ENCODE measurements at places on chromosomes 5 and 9.
A peak's percentile ranks its signal among the peaks of the same experiment; 100 is the strongest.

DNA sequence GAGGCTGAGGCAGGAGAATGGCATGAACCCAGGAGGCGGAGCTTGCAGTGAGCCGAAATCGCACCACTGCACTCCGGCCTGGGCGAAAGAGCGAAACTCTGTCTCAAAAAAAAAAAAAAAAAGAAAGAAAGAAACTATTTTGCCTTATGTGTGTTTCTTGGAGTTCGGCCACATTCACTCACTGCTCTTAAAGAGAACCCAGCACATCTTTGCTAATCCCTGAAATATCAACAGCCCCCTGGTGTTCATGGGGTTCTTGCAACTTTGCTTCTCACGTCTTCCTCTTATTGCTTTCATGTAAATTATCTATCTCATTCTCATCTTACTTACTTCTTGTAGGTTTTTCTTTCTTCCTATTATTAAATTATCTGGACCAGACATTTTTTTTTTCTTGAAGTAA lies 126.3 kb upstream of the ASTN2 start:
- DNase-seq = no peak

GRCh38 chr9:100652850-100653249 lies 75.0 kb downstream of the CAVIN4 start:
- no peak for DNase-seq

GRCh38 chr5:11672385-11673085 lies 231.7 kb downstream of the CTNND2 start:
- DNase-seq = no peak

GRCh38 chr5:109759306-109759705 lies 69.6 kb downstream of the MAN2A1 start:
- no peak for DNase-seq

GRCh38 chr5:123209502-123210027 lies 120.5 kb downstream of the PRDM6 start:
- no peak for DNase-seq

- no peak for DNase-seq
Observed at GRCh38 chr5:96814041-96814440, 6.3 kb upstream of the ERAP1 start.

DNA sequence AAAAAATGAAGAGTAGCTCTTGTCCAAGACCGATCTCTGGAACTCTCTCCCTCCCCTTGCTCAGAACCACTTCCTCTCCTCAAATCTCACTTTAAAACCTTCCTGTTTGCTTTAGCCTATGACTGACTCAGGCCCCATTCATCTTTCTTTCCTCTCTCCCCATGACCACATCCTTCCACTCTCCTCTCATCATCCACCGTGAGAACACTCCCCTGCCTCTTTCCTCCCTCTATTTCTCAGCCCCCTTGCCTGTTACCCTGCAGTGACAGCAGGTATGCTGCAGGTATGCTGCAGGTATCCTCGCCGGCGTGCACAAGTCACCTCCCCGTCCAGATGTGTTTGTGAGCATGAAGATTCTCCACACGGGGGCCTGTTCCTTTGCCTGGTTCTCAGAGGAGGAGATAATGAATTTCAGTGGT lies 505.3 kb downstream of the CCDC171 start:
- no peak for DNase-seq

- peak; percentile 27 for DNase-seq
Observed at GRCh38 chr5:133868946-133869518, 99.4 kb downstream of the C5orf15 start.

GRCh38 chr9:132742821-132743311 lies 72.6 kb downstream of the GTF3C4 start:
- no peak for DNase-seq

DNA sequence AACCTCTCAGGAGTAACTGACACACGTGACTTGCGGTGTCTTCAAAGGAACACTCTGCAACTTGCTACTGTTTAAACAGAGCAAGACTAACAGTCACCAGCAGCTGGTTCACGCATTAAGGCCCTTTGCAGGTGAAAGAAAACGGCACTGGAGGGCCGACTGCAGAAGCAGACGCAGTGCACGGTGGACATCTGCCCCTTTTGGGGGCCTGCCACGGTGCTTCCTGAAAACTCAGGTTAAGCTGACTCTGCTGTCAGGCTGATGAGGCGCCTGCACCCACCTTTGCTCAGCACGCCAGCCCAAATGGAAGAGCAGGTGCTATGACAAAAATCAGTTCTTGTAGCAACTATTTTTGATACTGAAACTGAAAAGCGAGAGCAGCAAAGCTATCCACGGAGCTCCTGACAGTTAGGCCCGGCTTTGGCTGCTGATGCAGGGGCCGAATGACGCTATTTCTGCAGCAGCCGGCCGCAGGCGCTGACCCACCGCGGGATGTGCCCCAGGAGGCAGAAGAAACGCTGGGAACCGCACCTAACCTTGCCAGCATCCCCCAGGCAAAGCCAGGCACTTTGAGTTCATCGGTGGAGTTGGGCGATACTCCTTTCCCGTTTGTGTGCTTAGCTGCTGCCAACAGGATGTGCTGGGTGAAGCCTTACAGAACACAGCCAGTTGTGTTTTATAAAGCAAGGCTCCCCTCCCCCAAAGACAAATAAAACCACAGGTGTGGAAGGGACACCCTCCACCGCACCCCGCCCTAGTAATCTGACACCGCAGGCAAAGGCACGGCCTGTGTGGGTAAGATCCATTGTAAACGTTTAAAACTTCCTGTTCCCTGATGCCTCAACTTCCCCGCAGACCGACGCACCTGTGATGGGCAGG lies 21.1 kb upstream of the TERT start:
- no peak for DNase-seq

- DNase-seq = no peak
Observed at GRCh38 chr5:17185773-17186172, 31.7 kb upstream of the BASP1 start.

GRCh38 chr9:121459513-121459912 lies 40.1 kb downstream of the GGTA1 start:
- DNase-seq = no peak

DNA sequence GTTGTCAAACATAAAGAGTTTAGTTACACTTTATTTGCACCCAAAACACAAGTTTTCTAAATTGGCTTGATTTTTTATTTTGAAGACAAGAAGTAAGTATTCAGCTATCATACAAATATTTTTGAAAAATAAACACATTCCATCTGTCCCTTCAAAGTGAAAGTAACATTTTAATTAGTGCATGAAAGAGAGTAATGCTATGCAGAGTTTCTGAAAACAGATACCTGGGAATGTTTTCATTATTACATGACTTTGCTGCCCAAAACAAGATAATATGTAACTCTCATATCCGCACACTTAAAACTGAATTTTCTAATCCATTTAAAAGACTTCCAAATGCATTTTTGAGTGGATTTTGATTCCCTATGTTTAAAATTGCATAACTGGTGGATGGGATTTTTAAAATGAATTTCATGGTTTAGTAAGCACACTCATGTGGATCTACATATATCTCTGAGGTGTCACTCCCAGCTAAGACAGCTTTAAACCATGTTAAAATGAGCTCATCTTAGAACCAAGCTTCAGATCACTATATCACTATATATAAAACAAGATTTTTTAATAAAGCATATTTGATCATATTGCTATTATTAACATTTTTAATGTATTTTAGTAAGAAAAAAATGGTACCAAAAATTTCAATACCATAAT lies 127.5 kb downstream of the ATPSCKMT start:
- no peak for DNase-seq

- DNase-seq = no peak
Observed at GRCh38 chr9:36855448-36856315, 178.4 kb downstream of the PAX5 start.

GRCh38 chr5:149641600-149641999 lies 60.3 kb downstream of the ARHGEF37 start:
- DNase-seq = no peak

- no peak for DNase-seq
Observed at GRCh38 chr5:170848033-170848432, 13.8 kb upstream of the RANBP17 start.

DNA sequence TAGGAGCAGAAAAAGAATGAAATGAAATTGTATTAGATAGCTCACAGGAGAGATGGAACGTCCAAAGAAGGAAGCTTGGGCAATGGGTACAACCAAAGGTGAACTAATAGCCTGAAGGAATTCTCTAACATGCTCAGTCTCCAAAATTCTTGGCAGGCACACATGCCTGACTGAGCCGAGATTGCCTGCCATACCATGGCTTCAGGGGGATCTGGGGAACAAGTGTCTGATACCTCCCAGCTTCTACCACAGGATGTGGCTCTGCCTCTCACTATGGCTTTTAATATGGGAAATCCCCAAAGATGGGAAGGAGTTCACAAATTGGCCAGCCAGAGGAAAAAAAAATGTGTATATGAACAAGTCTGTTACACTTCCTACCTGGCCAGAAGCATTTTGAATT lies 3.6 kb upstream of the PALM2AKAP2 start:
- DNase-seq = no peak

GRCh38 chr5:12647613-12648012 lies 743.4 kb upstream of the CTNND2 start:
- no peak for DNase-seq

DNA sequence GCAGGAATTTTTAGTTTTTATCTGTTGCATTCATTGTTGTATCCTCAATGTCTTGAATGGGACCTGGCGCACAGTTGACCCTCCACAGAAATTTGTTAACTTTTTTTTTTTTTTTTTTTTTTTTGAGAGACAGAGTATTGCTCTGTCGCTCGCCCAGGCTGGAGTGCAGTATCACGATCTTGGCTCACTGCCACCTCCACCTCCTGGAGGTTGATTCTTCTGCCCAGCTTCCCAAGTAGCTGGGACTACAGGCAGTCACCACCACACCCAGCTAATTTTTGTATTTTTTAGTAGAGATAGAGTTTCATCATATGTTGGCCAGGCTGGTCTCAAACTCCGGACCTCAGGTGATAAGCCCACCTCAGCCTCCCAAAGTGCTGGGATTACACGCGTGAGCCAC lies 205.9 kb downstream of the ROR2 start:
- DNase-seq = no peak

- DNase-seq = no peak
Observed at GRCh38 chr9:136764301-136764891, at the start of gene LCN15. LCN15 (minus strand) TSS chr9:136764518; CDS start chr9:136764488, 30 bp downstream.

DNA sequence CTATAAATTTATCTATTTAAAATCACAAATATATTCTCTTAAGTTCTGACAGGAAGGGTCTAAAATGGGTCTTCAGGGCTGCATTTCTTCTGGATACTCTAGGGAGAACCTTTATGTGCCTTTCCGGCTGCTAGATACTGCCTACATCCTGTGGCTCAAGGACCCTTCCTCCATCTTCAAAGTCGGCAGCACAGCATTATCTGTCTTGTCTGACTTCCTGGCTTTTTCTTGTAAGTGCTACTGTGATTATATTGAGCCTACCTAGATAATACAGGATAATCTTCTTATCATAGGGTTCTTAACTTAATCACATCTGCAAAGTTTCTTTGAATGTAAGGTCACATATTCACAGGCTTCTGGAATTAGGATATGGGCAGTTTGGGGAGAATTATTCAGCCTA lies 943.8 kb upstream of the TYRP1 start:
- DNase-seq = no peak

- no peak for DNase-seq
Observed at GRCh38 chr5:138159666-138160065, 18.8 kb downstream of the BRD8 start.

DNA sequence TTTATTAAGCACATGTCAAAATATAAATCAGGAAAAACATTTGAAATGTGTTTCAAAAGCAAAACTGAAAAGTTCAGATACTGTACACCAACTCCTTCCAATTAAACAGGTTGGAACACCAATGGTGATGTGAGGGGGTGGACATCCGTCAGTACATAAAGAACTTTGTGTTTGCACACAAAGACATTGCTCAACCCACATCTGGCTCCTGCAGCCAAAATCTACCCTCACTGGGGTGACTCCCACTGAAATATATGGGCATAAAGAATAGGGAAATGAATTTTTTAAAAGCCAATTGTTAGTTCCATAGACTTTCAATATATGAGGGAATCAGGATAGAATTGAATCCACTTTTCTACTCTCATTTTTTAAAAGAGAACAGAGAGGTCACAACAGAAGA lies 63.9 kb downstream of the MEGF9 start:
- DNase-seq = no peak

DNA sequence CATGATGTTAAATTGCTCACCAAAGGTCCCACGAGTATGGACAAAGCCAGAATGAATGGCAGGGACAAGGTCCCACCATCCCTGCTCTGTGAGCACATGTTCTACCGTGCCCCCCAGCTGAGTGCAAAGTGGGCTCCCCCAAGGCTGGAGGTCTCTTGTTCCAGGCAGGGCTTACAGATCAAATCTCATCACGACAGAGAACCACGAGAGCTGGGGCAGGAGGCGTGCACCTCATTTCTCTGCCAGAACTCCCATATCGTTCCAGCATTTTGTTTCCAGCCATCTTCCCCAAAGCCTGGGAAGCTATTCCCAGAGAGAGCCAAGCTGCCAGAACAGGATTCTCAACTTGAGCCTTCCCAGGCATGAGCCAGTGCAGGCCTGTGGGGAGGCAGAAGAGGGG lies 108.5 kb downstream of the ZNF354C start:
- DNase-seq = no peak

- no peak for DNase-seq
Observed at GRCh38 chr5:142870532-142871362, 100.6 kb downstream of the ARHGAP26 start.

DNA sequence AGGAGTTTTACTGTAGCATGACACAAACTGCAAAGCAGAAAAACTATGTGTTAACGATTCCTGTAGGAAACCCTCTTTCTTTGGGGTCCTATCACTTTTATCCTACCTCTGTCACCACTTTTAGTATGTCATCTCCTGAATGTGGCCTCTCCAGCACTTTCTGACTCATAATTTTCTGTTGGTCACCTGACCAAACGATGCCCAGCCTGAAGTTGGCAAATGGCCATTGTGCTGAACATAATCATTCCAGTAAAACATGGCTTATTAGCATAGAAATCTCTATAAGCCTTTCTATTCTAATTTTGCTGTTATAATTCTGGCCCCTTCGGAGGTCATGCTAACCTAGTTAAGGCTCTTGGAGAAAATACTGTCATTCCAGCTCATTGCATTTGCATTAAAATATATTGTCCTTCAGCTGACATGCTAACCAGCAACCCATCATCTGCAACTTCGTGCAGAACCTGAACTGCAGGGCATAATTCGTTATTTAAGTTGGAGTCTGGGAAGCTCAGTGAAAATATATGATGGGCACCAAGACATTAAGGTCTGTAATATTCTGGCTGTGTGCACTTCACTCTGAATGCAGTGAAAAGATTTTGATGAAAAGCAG lies 140.3 kb downstream of the NMUR2 start:
- DNase-seq = no peak

DNA sequence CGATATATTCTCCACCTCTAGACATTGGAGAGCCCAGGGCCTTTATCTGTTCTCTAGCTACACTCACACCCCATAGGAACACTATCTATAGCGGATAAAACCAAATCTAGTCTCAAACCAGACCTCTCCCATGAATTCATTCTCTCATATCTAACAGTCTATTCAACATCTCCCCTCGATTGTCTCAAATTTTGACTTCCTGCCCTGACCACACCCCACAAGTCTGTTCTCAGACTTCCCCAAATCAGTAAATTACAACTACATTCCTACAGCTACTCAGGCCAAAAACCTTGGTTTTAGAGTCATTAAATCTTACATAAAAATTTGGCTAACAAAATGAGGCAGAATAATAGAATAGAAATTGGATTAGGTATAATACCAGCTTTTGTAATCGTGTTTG lies 12.5 kb upstream of the SLC1A3 start:
- DNase-seq = no peak
